ENCODE measurements at places on chromosomes 3 and 15.

GRCh38 chr3:142086581-142087090 lies 62.7 kb downstream of the TFDP2 start:
- DNase-seq: no peak

DNA sequence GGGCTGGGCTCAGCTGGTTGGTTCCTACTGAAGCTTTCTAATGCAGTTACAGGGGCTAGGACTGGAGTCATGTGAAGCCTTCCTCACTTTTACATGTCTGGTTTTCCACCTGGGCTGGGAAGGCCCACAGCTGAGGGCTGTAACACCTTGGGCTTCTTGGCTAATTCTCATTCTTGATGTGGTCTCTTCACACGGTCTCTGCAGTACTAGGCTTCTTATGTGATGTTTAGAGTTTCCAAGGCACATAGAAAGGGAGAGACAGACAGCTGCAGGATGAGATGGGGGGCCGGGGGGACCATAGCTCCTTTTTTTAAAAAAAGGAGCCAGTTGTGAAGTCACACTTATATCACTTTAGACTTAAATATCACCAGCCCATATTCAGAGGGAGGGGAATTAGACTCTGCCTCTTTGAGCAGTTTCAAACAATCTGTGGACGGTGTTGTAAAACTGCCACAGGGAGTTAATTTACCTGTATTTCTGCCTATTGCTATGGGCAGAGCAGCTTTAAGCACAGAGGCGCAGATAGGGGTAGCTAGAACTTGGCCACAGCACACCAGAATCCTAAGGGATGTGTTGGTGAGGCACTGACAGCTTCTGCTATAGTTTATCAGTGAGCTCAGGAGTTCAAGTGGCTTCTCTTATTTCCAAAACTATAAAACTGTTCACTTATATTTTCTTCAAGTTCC lies 46.7 kb downstream of the NKIRAS1 start:
- no peak for DNase-seq

GRCh38 chr3:154819491-154819890 lies 260.6 kb upstream of the MME start:
- no peak for DNase-seq

DNA sequence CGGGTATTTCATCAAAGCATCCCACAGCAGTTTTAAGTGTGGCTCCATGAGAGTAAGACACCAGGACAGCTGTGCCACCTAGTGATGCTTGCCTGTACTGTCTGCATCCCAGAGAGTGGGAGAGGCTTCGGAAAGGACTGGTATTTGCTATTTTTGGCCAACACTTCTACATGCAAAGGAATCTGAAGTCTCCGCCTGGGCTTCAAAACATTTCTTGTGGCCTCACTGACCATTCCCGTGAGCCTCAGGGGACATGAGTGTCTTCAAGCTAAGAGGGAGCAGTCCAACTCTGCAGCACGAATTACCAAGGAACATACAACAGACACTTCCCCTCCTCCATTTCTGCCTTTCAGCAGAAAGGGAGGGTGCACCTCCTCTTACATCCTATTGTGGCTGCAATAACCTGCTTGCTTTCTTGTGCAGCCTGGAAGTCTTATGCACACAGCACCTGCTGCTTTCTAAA lies 177.5 kb downstream of the RORA start:
- no peak for DNase-seq

DNA sequence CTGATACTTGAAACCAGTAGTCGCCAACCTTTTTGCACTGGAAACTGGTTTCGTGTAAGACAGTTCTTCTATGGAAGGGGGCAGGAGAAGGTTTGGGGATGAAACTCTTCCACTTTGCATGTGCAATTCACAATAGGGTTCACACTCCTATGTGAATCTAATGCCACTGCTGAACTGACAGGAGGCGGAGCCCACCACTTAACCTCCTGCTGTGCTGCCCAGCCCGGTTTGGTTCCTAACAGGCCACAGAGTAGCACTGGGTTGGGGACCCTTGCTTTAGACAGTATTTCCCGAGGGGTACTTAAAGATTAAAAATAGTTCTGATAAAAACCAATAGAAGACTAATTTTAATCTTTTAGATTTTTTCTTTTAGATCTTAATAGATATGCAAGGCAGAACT lies 11.1 kb downstream of the TFG start:
- DNase-seq: no peak

DNA sequence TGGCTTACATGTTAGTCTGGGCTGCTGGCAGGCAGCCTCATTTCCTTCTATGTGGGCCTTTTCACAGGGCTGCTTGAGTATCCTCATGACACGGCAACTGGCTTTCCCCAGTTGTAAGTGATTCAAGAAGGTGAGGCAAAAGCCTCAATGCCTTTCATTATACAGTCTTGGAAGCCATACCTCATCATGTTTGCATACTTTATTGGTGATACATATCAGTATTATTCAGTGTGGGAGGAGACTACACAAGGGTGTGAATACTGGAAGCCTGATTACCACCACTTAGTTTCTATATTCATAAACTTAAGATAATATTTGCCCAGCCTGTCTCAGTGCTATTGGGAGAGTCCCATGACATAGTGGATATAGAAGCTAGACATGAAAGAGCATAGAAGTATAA lies 346.8 kb downstream of the SOX2 start:
- no peak for DNase-seq

DNA sequence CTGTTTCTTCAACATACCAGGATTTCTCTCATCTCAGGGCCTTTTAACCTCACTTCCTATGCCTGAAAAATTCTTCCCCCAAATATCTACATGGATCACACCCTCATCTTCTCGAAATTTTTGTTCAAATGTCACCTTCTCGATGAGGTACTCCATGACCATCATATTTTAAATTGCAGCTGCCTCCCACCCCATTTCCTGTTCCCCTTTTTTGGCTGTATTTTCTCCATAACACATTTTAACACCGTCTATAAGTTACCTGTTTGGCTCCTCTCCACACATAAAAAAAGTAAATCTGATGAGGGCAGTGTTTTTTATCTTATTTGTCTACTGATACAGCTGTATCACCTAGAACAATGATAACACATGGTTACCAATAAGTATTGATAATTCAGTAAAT lies 20.7 kb upstream of the ZBED2 start:
- no peak for DNase-seq

DNA sequence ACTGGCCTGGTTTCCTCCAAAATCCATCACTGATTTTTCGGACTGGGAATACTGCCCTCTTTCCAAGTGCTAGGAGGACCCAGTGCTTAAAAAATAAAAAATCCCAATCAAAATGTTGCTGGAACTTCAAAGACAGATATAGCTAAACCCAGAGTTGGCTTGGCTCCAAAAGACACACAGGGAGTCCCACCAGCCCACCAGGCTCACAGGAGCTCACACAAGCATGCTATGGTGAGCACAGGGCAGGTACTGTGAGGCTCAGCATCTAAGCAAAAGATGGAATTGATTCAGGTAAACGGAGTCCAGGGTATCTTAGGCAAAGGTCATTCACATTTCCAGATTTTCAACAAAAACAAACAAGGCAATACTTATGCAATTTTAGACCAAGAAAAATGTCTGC lies 3.7 kb downstream of the TRANK1 start:
- DNase-seq: no peak

GRCh38 chr3:165503825-165504224 lies 307.6 kb upstream of the SLITRK3 start:
- no peak for DNase-seq

DNA sequence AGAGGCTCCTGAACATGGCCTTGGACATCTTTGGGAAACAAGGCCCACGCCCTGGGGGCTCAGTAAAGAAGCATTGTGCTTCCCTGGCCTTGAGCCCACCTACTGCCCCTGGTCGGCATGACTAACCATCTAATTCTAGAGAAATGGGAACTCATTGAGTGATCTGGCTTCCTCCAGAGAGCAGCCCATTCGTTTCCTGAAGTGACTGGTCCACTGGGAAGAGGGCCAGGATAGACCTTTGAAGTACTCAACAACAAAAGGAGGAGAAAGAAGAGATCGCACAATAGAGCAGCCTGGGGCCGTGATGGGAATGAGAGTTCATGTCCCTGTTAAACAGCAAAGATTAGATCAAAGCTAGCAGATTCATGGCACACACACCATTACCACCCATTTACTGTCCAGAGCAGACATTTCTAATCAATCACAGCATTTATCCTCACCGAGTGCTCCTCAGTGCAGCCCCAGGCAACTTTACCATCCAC lies 514.4 kb upstream of the PROK2 start:
- DNase-seq: no peak

GRCh38 chr3:128319741-128320141 lies 146.9 kb downstream of the DNAJB8 start:
- DNase-seq: no peak

All from stimulated activated CD4-positive, alpha-beta T cell treated with anti-CD3 and anti-CD28 coated beads, Interleukin-4, amount 100 ng/mL, for 4 hours (primary cell).